ENCODE measurements at places on chromosomes 16 and 17.
A peak's percentile ranks its signal among the peaks of the same experiment; 100 is the strongest.

DNA sequence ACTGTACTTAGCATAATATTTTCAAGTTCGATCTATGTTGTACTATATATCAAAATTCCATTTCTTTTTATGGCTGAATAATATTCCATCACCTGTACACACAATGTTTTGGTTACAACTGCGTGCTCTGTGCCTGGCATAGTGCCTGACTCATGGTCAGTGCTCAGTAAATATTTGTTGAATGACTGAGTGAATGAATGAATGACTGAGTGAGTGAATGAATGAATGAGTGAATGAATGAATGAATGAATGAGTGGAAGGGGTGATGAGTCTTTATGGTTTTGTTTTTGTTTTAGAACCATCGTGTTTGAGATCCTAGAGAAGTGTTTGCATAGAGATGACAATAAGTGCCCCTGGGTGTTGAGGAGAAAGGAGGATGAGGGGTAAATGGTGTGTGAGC, 155.3 kb downstream of the MRM1 start:
- H3K4me1 ChIP-seq = no peaks in the 10 kb centered on the region
- no peak overlapping the region for H3K27ac ChIP-seq
- no peaks in the 10 kb centered on the region for H3K36me3 ChIP-seq
- no peak overlapping the region for H3K4me3 ChIP-seq

DNA sequence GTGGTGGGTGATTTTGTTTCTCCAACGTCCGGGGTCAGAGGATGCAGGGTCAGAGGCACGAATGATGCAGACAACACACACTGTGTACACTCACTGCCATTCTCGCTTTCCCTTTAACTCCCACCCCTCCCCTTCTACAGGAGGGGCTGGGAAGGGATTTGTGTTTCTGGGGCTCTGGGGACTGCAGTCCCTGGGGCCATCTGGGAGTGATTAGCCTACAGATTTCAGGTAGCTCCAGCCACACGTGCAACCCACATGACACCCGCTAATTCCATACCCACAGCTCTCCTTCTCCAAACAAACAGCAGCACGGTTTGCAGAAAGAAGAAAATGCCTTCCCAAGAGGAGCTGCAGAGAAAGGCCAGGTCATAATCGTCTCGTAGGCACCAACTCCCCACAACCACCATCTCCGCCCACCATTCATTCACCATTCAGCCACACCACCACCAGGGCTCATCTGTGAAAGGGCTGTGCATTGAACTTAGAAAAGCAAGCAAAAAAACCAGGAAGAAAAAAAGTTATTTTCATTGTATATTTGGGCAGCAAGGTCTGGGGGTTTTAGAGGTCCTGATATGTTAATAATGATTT, 9.4 kb upstream of the SOX9 start:
- H3K4me3 ChIP-seq = no peak overlapping the region
- no peak overlapping the region for H3K27ac ChIP-seq
- no peak for DNase-seq
- H3K36me3 ChIP-seq = no peaks in the 10 kb centered on the region
- H3K27me3 ChIP-seq = peaks cover 53% of the 10 kb centered on the region
- peaks cover 24% of the 10 kb centered on the region for H3K4me1 ChIP-seq

DNA sequence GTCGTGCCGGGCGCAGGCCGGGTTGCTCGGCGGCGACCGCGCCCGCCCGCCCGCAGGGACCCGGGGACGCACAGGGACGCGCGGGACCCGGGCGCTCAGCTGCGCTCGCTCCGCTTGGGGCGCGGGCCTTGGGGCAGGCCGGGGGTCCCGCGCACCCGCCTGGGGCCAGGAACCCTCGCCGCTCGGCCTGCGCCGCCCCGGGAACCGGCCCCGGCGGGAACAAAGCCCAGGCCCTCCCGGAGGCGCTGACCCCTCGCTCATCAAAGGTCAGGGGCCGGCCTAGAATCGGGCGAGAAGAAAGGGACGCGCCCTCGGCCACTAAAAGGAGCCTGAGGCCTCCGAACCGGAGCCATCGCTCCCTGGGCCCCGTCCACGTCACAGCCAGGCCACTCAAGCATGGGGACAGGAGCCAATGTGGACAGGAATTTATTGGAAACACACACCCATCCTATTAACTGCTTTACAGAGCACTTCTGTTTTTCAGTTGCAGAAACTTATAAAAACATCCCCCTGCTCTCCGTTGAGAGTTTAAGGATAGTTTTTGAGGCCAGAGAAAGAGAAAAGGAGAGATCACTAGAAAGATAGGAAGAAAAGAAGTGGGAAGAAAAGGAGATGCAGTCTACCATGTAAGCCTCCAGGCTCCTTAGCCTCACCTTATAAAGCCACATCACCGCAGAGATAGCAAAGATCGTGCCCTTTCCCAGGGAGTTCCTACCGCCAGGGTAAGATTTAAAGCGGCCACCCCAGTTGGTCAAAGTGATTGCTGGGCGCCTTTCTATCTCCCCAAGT, 558 bp upstream of the ZFHX3 start:
- H3K36me3 ChIP-seq = no peaks in the 10 kb centered on the region
- DNase-seq = no peak
- peak overlapping the region; percentile 57 for H3K4me3 ChIP-seq
- peak overlapping the region; percentile 93 for H3K27ac ChIP-seq
- no peaks in the 10 kb centered on the region for H3K27me3 ChIP-seq

GRCh38 chr17:45995627-45996270, 3.3 kb upstream of the STH start:
- H3K27ac ChIP-seq = no peak overlapping the region
- no peaks in the 10 kb centered on the region for H3K36me3 ChIP-seq
- no peaks in the 10 kb centered on the region for H3K27me3 ChIP-seq
- peaks cover 6% of the 10 kb centered on the region for H3K4me1 ChIP-seq

GRCh38 chr17:79252886-79253285, 178.3 kb downstream of the ENGASE start:
- DNase-seq = no peak
- H3K4me1 ChIP-seq = no peaks in the 10 kb centered on the region
- H3K27ac ChIP-seq = no peak overlapping the region
- no peaks in the 10 kb centered on the region for H3K36me3 ChIP-seq

All from mesothelial cell of epicardium (in vitro differentiated cells).